ENCODE measurements at places on chromosomes 1 and 21. TPM values are rescaled to one million over a fixed set of nuclear protein-coding genes. Genes with fewer than 3 reads are reported as not detected.

Gene VANGL1
- 2.8 TPM for total RNA-seq

Gene SFN
- total RNA-seq, result 0.27 TPM

Gene WNT2B
- total RNA-seq, result not detected

Gene KLHDC9
- 0.53 TPM for total RNA-seq

Gene ATG4C
- total RNA-seq, result 18.7 TPM

Gene FCRL5
- total RNA-seq, result not detected

Gene ZNF672
- 49.1 TPM for total RNA-seq

Gene MINDY1
- total RNA-seq, result 4.8 TPM

Gene DNASE2B
- not detected for total RNA-seq

Measured in activated CD8-positive, alpha-beta memory T cell treated with anti-CD3 and anti-CD28 coated beads for 36 hours (primary cell).